Placental pericyte (primary cell): ENCODE measurements at places on chromosomes 2 and 18. TPM values are rescaled to one million over a fixed set of nuclear protein-coding genes. Genes with fewer than 3 reads are reported as not detected.

ST6GAL2 gene
- total RNA-seq, result 0.44 and 27.3 TPM in 2 replicates

LRRC30 gene
- total RNA-seq, result not detected in 2 replicates

CIB4 gene
- total RNA-seq, result not detected in 2 replicates

GMCL1 gene
- total RNA-seq, result 9.6 and 10.7 TPM in 2 replicates
